ENCODE measurements at places on chromosomes 5 and 9.

- DNase-seq = no peak
Observed at GRCh38 chr5:62581836-62582597, 3.4 kb downstream of the LRRC70 start.

GRCh38 chr5:100691548-100691947 is 156.4 kb downstream of the FAM174A start:
- no peak for DNase-seq

DNA sequence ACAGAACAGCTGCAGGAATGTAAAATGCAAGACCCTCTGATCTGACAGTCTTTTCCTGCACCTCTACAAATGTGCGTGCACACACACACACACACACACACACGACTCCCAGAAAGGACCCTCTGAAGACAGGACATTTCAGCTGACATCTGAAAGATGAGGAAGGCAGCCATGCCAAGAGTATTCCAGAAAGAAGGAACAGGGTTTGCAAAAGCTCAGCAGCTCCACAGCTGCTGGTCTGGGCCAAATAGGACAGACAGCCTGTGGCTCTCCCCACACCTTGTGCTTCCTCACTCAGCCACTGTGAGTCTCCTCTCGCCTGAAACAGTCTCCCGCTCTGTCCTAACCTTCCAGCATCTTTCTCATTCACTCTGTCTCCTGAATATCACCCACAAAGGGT is 189.0 kb downstream of the PALM2AKAP2 start:
- DNase-seq = no peak

GRCh38 chr9:94586316-94586715 is 7.3 kb downstream of the FBP2 start:
- no peak for DNase-seq

- no peak for DNase-seq
Observed at GRCh38 chr5:19977099-19977498, 10.9 kb downstream of the CDH18 start.

Measured in esophagus squamous epithelium (tissue), 5 donors.